ENCODE measurements at places on chromosomes 4 and X. TPM values are rescaled to one million over a fixed set of nuclear protein-coding genes. Genes with fewer than 3 reads are reported as not detected.

GLUD2 gene
- 1.8 TPM for total RNA-seq

C4orf54 gene
- total RNA-seq: under 0.01 TPM

CLDN34 gene
- not detected for total RNA-seq

CT45A1 gene
- not detected for total RNA-seq

GSX2 gene
- 0.33 TPM for total RNA-seq

MAGEC2 gene
- total RNA-seq: 0.17 TPM

PLAC1 gene
- total RNA-seq: 0.17 TPM

LINC00632 gene
- total RNA-seq: 2.1 TPM

ARHGAP36 gene
- not detected for total RNA-seq

PNMA6F gene
- total RNA-seq: not detected

MAGED4B gene
- total RNA-seq: 22.1 TPM
